HFFc6 (cell line): ENCODE measurements at places on chromosomes 1 and 21. TPM values are rescaled to one million over a fixed set of nuclear protein-coding genes. Genes with fewer than 3 reads are reported as not detected.

The PALMD gene
- not detected in 3 replicates for total RNA-seq

The CCDC24 gene
- total RNA-seq = 5.7 to 8.1 TPM (median 6.4 TPM) in 3 replicates

The OR2T33 gene
- not detected in 3 replicates for total RNA-seq

The ATAD3C gene
- not detected in 3 replicates for total RNA-seq

The LCE1D gene
- not detected in 3 replicates for total RNA-seq

The PRKAA2 gene
- total RNA-seq = 0.06 and 0.42 TPM in 2 replicates

The CLCA4 gene
- total RNA-seq = 0.13 and 0.17 TPM in 2 replicates

The OR2M7 gene
- not detected in 2 replicates for total RNA-seq

The FHAD1 gene
- total RNA-seq = 0.16 to 0.19 TPM in 2 of 3 replicates, not detected in the other

The LIN28A gene
- not detected in 2 replicates for total RNA-seq

The DYNLT5 gene
- total RNA-seq = 0.63 and 1.4 TPM in 2 replicates

The IFNLR1 gene
- total RNA-seq = not detected in 3 replicates

The ST6GALNAC5 gene
- total RNA-seq = 1.3 TPM in 1 of 3 replicates, not detected in the others

The GJA9 gene
- total RNA-seq = not detected in 3 replicates

The ACKR1 gene
- not detected in 2 replicates for total RNA-seq

The OR6N1 gene
- total RNA-seq = not detected in 3 replicates

The ELF3 gene
- 0.09 TPM in 1 of 3 replicates, not detected in the others for total RNA-seq

The BRDT gene
- total RNA-seq = not detected in 3 replicates

The MMP23B gene
- total RNA-seq = 1.7 to 7.1 TPM (median 3.8 TPM) in 3 replicates

The PCBP3 gene
- total RNA-seq = not detected in 3 replicates

The ERVH48-1 gene
- not detected in 2 replicates for total RNA-seq

The LCE1A gene
- total RNA-seq = not detected in 3 replicates

The COL8A2 gene
- total RNA-seq = 2.3 to 5.9 TPM (median 5.7 TPM) in 3 replicates

The RHEX gene
- not detected in 3 replicates for total RNA-seq

The CRNN gene
- not detected in 3 replicates for total RNA-seq

The HSD3B1 gene
- total RNA-seq = not detected in 3 replicates

The TBX19 gene
- 0.39 to 0.72 TPM (median 0.41 TPM) in 3 replicates for total RNA-seq

The PDE4DIP gene
- total RNA-seq = 98.0 to 140 TPM (median 125 TPM) in 3 replicates

The TPTE gene
- total RNA-seq = not detected in 2 replicates

The C1orf116 gene
- 0.06 TPM in 1 of 2 replicates, not detected in the other for total RNA-seq

The PRELP gene
- 0.73 to 0.93 TPM (median 0.83 TPM) in 3 replicates for total RNA-seq

The ZNF697 gene
- total RNA-seq = 6.9 to 8.1 TPM (median 7.7 TPM) in 3 replicates

The CYP4B1 gene
- not detected in 3 replicates for total RNA-seq

The KCNQ4 gene
- total RNA-seq = not detected in 3 replicates

The SARS1 gene
- 165 to 203 TPM (median 194 TPM) in 3 replicates for total RNA-seq

The GPR153 gene
- 6.3 to 7.9 TPM (median 7.6 TPM) in 3 replicates for total RNA-seq
